Heart right ventricle (tissue), 16 donors: ENCODE measurements at places on chromosomes 6 and 20.

- no peak for DNase-seq
These were observed 166.9 kb downstream of the EYA2 start for GRCh38 chr20:47061549-47061948.

DNA sequence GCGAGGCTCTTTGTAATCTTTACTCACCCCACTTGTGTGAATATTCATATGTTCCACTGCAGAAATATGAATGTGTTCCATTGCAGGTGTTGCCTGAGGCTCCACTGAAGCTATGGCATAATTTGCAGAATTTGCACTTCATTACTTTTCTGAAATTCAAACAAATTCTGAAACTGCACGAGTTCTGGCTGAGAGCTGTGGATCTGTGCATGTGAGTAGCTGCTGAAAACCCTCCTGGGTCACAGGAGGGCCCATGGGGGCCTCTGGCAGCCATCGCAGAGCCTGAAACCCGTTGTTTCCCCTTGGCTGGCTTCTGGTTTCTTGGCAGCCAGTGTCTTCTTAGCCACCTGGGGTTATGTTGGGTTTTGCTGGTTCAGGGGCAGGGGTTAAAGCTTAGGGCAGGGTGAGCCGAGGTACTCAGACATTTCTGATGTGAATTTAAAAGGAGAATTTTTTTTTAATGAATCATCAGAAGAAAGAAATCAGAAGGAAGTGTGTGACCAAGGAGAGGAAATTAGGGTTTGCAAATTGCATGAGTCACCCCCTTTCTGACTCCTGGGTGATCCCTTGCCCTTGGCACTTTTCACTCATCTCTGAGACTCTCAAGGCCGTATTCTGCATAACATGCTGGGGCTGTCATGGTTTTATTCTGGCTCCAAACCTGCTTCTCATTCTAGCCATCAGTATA is 40.6 kb downstream of the TOX2 start:
- no peak for DNase-seq

- no peak for DNase-seq
These were observed 72.2 kb downstream of the SCAF8 start for GRCh38 chr6:154805288-154805911.

- no peak for DNase-seq
These were observed 20.0 kb downstream of the RNF144B start for GRCh38 chr6:18406955-18407749.

- no peak for DNase-seq
These were observed 118.9 kb upstream of the CEP85L start for GRCh38 chr6:118770112-118770788.

DNA sequence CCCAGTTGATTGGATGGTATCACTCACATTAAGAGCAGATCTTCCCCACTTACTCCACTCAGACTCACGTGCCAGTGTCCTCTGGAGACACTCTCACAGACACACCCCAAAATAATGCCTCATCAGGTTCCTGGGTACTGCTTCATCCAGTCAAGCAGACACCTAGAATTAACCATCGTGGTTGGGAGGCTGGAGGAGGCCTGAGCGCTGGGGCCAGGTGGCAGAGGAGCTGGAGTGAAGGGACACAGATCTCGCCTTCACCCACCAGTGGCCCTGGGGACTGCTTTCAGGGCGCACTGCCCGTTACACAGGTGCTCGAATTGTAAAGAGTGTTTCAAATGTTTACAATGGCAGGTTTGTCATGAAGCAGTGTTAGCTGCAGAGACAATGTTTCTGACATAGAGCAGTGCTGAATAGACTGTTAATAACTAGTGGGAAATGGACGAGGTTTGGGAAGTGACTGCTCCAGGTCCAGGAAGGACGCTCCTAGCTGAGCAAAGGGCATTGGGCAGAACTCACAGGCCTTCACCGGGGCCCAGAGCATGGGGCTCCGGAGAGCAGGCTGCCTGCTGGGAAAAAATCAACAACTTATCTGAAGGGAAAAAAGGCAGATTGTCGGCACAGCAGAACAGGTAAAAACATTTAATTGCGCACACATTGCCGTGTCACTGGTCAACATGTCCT is 38.4 kb downstream of the TMEM242 start:
- DNase-seq, result no peak
